ENCODE measurements at places on chromosomes 13 and 19.

DNA sequence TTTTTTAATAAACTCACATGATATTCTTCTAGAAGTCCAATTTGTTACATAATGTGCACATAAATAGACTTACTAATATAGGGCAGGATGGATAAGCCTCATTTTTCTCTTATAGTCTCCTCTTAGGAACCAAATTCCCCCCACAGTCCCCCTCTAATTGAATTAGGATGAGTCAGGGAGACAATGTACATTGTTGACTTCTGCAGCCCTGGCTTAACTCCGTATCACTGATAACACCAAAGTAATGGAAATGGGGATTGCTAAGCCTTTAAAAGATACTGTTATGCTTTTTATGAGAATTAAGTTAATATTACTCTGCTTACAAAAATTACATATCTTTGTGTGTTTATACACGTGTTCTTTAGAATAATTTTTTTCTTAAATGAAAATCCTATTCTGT, 5.1 kb upstream of the PCDH9 start:
- DNase-seq = no peak

GRCh38 chr19:34336781-34337271, 28.2 kb upstream of the GPI start:
- peak; percentile 72 for DNase-seq

DNA sequence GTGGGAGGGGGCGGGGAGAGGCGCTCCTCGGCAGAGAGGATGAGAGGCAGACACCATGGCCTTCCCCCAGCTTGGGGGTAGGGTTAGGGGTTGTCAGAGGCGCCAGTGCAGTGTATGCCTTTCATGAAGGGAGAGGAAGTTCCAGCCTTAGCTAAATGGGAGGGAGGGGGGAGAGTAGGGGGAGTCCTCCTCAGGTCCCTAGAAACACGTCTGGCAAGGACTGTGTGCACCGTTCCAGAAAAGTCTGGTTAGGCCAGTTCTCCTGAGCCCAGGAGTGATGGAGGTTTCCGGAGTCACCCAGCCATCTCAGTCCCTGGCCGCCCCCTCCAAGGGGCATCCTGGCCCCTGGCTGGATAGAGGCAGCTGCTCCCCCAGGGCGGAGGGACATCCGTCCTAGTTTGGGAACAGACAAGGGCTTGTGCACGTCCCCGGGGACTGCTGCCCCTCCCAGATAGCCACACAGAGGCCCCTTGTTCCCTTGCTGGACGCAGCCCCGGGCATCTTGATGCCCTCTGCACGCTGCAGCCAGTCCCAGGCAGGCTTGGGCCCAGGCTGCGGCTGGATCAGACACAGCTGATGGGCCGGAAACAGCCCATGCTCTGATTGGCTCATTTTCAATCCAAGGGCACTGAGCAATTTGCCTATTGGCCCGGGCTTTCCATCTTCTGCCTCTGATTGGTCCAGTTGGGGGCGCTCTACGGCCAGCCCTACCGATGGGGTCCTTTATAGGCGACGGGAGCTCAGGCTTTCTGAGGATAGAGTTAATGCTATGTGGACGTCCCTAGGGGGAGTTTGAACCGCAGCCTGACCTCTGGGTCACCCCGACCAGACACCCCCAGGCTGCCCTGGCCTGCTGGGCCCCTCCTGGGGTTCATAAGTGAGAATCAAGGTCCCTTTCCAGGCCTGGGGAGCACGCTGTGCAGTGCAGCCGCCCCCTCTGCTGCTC, 3.8 kb downstream of the S1PR2 start:
- no peak for DNase-seq

DNA sequence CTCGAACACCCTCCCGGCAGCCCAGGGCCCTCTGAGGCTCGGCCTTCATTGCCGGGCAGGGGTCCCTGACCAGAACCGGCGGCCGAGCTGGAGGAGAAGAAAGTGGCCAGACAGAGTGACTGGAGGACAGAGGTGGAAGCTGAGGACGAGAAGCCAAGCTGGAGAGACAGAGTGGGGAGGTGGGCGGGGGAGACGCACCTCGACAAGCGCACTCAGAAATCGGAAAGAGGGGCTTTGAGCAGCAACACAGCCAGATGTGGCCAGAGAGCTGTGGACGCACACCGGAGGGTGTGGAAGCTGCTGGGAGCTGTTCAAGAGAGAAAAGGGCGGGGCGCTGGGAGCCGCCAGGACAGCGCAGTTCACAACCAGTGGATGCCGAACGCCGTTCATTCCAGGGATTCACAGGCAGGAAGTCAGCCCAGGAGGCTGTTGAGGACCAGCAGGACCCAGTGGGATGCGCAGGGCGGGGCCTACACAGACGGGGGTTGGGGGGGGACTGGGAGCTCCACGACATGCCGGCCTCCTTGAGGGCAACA, 28.2 kb upstream of the C13orf46 start:
- DNase-seq = no peak

DNA sequence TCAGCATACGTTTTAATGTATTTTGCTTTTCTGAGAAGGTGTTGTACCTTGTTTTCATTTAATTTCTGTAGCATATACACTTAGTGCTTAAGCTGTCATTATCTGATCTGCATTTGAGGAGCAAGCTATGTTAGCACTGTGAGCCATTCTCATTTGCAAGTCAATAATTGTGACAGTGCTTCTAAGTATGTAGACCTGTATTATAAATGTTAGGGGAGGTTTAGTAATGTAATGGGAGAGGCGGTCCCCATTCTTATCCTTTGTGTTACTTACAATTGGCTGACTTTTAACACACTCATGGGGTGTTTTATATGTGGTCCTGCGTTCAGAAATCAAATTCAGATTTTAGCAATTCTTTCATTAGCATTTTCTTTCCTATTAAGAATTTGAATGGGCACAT, 90.2 kb downstream of the GPC6 start:
- no peak for DNase-seq

DNA sequence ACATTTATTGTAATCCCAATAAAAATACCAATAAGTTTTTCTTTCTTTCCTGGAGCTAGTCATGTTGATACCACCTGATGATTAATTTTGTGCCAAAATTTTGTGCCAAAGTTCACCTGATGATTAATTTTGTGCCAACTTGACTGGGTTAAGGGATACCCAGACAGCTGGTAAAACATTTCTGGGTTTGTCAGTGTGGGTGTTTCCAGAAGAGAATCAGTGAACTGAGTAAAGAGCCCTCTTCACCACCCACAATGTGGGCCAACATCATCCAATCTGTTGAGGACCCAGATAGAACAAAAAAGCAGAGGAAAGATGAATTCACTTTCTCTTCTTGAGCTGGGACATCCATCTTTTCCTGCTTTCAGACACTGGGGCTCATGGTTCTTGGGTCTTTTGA, 292.9 kb downstream of the LMO7 start:
- DNase-seq = no peak

GRCh38 chr13:48151363-48152161, 56.7 kb upstream of the MED4 start:
- DNase-seq = peak; percentile 74

DNA sequence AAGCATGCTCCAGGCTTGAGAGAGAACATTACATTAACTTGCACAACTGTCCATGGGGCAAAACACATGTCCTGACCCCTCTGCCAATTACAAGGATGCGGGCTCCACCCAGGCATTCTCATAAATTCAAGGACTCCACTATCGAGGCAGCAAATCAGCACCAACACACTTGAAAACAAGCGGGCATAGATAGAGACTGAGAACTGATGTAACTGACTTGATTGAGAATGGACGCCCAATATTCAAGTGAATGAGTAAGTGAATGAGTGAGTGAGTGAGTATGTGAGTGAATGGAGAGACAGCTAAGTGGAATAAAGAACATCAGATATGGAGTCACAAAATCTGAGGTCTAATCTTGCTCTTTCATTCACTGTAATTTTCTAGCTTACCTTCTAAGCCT, 75.0 kb upstream of the VSTM2B start:
- DNase-seq = no peak

- peak; percentile 66 for DNase-seq
Observed at GRCh38 chr19:6947745-6948144, 60.4 kb downstream of the ADGRE1 start.

GRCh38 chr13:20099319-20099718, 61.5 kb downstream of the GJA3 start:
- no peak for DNase-seq

GRCh38 chr19:32415246-32415645, 9.7 kb downstream of the DPY19L3 start:
- no peak for DNase-seq

GRCh38 chr13:28582892-28583240, 76.1 kb upstream of the POMP start:
- DNase-seq = peak; percentile 70

GRCh38 chr13:97136418-97136817, 85.7 kb upstream of the MBNL2 start:
- DNase-seq = no peak

Data from suppressor macrophage (primary cell).